NCI-H1092 treated with DMSO at 0.1 percent for 48 hours (cell line): ENCODE measurements at places on chromosomes 12 and 14.

DNA sequence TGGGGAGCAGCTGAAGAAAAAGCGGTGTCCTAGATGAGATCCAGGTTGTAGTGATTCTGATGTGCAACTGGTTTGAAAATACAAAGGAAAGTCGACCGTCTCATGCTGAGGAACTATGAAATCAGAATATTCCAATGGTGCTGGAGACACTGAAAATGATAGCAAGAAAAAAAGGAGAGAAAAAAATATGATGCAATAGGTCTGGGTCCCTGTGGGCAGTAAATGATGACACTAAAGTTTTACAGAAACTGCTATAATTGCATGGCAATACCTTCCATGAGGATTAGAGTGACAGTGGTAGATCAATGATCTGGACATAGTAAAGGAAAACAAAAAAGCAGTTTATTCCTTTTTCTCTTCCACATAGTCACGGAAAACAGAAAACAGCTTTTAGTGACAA lies 2.3 kb downstream of the PYM1 start:
- DNase-seq, result no peak

DNA sequence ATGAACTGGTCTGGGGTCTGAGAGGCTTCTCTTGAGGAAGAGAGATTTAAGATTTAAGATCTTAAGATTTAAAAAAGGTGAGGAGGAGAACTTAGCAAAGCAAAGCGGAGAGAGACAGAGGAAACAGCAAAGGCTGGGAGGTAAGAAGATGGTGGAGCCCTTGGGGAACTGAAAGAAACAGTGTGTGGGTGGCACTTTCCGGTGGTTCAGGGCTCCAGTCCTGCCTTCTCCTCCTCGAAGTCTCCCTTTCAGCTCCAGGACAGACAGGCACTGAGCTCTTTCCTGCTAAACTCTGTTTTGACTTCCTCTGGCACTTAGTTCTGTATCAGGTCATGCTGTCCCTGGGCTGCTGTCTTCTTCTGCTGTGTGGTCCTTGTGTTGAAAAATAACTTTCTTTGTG lies 298.7 kb upstream of the SRRM4 start:
- no peak for DNase-seq

DNA sequence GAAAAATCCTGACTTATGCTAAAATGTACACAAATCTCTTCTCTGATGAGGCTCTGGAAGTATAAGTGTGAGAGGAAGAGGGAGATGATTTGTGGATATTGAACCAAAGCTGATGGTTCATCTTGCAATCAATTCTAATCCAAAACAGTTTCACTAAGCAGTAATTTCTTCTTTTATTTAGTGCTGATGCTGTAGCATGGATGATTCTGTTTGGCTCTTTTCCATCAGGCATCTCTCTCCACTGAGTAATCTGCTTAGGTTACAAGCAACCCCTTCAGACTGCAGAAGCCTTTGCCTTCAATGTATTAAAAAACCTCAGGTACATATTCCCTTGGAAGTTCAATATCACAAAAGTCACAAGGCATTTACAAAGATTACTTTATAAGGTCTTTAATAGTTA lies 159.1 kb upstream of the CCDC198 start:
- DNase-seq, result no peak

- no peak for DNase-seq
Observed at GRCh38 chr12:107296681-107297089, 203.3 kb upstream of the CRY1 start.

GRCh38 chr14:22143363-22143762 lies 445.7 kb downstream of the DAD1 start:
- DNase-seq, result no peak

DNA sequence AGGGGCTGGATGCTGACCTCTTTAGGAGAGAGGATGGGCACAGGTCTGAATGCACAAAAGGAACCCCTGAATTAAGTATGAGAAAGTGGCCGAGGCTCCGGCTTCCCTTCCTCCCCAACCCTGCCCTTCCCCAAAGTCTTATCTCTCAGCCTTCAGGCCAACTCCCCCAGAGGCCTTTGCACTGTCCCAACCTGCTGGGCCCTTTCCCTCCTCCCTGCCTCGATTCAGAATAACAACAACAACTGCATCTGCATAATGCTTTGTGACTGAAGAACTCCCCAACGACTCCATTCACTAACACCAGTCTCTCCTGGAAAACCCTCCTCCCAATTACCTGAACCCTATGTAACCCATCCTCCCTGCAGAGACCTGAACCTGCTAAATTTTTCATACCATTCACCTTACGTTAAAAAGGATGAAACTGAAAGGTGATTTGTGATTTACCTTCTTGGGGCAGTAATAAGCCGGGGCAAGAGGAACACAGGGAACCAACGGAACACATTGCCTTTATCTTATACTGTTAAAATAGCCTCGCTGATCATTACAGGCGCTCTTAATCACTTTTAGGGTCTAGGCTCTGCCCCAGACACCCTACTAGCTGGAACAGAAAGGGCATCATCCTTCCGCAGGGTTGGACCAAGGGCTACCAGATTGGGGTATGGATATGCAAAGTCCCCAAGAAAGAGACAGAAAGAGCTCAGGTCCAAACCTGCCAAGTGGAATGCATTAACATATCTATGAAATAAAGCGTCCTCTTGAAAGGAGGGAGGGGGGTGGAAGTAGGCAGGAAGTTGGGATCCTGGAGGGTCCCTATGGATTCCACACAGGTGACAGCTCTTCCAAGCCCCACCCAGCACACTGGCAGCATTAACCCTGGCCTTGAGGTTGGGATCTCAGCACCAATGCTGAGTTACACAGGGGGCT lies 24.2 kb upstream of the FOXN3 start:
- no peak for DNase-seq

DNA sequence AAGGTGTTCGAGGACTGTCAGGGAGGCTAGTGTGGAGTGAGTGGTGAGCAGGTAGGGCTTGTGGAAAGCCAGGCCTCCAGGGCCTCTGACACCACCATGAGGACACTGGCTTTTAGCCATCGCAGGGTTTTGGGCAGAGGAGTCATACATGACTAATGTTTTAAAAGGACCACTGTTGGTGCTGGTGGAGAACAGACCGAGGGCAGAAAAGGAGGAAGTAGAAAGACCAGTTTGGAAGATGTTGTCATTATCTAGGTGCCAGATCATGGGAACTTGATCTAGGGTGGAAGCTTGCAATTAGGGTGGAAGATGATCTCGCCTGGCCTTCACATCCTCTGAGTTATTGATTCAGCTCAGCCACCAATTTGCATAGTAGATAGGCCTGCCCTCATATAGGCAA lies 144.2 kb downstream of the C12orf75 start:
- no peak for DNase-seq

- no peak for DNase-seq
Observed at GRCh38 chr14:91729756-91730155, 2.1 kb downstream of the CATSPERB start.

DNA sequence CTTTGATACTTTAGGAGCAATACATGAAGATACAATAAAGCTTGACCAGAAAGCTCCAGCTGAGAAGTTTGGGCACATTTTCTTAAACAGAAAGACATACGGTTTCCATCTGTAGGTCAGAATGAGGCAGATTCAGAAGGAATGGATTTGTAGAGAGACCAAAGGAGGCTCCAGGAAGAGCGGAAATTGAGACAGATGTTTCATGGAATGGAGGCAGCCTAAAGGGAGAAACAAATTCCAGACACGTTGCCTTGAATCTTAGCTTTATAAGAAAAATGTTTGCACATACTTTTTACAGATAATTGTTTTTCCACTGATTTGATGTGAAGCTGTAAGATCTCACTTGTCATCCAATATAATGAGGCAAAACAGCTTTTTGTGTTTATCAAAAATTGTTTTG lies 24.8 kb downstream of the EPYC start:
- no peak for DNase-seq

GRCh38 chr12:95608252-95609033 lies 57.2 kb upstream of the USP44 start:
- DNase-seq, result peak; percentile 69

- no peak for DNase-seq
Observed at GRCh38 chr12:2689879-2690278, 104.9 kb upstream of the FKBP4 start.

- no peak for DNase-seq
Observed at GRCh38 chr14:26395726-26396125, 202.1 kb downstream of the NOVA1 start.

- DNase-seq, result no peak
Observed at GRCh38 chr14:32738206-32738871, 200.3 kb upstream of the NPAS3 start.

DNA sequence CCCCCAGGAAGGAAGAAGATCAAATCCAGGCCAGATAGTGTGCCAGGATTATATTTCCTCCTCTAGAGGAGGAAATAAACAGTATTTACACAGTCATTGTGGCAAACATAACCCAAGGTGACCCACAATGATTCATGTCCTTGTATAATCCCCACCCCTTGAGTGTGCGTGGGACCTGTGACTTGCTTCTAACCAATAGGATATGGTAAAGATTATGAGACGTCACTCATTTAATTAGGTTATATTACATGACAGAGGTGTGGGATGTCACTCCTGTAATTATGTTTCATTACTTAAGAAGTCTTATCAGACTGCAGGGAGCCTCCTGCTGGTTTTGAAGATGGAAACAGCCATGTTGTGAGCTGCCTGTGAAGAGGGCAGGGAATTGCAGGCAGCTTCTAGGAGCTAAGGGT lies 12.2 kb upstream of the CATSPERB start:
- no peak for DNase-seq

DNA sequence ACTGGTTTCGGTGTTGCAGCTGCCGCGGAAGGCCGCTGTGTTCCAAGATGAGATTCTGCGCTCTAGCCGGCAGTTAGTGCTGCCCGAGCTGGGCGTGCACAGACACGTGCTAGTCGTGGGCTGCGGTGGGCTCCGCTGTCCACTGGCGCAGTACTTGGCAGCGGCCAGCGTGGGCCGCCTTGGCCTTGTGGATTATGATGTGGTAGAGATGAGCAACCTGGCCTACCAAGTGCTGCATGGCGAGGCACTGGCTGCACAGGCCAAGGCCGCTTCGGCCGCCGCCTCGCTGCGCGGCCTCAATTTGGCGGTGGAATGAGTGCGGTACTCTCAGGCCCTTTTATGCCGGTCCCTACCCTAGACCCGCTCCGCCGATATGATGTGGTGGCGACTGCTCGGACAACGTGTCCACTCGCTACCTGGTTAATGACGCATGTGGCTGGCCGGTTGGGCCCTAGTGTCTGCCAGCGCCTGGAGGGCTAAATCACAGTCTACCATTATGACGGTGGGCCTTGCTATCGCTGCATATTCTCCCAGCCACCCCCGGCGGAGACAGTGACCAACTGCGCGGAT lies 102.2 kb downstream of the SNAPC1 start:
- no peak for DNase-seq

- no peak for DNase-seq
Observed at GRCh38 chr14:103178521-103178920, 55.3 kb downstream of the TNFAIP2 start.

- peak; percentile 4 for DNase-seq
Observed at GRCh38 chr12:74317078-74317601, 220.5 kb upstream of the ATXN7L3B start.
